Osteocyte (in vitro differentiated cells): ENCODE measurements at places on chromosomes 16 and 17.

DNA sequence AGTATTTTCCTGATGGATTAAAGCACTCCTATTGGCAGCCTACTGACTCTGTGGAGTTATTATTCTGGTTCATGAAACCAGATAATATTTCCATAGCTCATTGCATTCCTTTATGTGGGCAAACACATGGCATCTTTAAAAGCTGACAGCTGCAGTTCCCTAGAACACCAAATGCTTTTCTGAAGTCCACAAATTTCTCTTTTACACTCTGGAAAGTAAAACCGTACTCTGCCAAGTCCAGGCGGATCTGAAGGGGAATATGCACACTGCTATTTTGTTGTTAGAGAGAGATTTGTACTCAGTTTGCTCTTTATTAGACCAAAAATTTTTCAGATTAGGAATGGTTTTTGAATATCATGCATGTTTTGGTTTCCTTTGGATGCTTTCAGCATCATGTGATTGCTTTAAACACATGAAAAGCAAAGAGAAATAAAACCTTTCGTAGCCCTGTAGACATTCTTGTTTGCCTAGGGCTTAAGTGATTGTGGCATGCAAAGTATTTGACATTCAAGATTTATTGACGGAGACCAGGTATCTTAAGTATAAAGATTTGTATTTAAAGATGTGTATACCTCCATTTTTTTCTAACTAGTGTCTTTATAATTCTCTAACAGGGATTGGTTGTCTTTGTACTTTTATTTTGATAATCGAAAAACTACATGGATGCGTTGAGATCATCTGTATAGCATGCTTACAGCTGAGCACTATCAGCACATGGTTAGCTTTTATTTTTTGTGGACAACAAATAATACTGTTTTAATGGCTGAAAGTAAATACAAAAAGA lies 19.5 kb downstream of the SEC14L1 start:
- H3K27ac ChIP-seq = peak overlapping the region; percentile 82
- peaks cover 15% of the 10 kb centered on the region for H3K36me3 ChIP-seq
- H3K27me3 ChIP-seq = no peaks in the 10 kb centered on the region
- H3K4me3 ChIP-seq = peak overlapping the region; percentile 2
- no peak for DNase-seq

DNA sequence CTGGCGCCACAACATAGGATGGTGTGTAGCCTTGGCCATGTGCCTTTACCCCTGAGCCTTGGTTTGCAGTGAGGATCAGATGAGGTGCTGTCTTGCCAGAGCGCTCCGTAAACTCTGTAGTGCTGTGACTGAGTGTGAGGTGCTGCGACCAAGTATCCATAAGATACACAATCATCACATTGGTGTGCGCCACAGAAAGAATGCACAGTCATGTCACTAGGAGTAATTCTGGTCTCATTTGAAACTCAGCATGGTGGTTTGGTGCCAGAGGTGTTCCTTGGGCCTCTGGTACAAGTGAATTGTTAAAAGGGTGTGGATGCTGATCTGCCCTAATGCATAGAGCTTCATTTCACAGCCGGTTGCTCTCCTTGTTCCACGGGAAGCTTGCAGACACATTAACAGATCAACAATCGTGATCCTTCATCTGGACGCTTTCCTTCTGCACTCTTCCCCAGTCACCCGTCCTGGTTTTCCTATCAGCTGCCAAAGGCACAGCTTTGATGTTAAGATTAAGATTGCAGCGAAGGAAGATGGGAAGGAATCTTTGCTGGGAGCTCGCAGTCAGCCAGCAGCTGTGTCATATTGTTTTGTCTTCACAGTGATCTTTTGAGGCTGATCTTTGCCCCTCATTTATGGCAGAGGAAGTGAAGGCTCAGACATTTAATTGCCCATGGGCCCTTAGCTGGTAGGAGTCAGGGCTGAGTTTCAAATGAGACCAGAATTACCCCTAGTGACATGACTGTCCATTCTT lies 79.1 kb downstream of the KSR1 start:
- peaks cover 73% of the 10 kb centered on the region for H3K4me1 ChIP-seq
- H3K27me3 ChIP-seq = no peaks in the 10 kb centered on the region
- H3K36me3 ChIP-seq = no peaks in the 10 kb centered on the region
- H3K4me3 ChIP-seq = no peak overlapping the region
- H3K27ac ChIP-seq = peak overlapping the region; percentile 48

GRCh38 chr16:56525236-56525635 lies 5.4 kb upstream of the BBS2 start:
- no peak for DNase-seq
- H3K27me3 ChIP-seq = no peaks in the 10 kb centered on the region
- H3K36me3 ChIP-seq = no peaks in the 10 kb centered on the region

DNA sequence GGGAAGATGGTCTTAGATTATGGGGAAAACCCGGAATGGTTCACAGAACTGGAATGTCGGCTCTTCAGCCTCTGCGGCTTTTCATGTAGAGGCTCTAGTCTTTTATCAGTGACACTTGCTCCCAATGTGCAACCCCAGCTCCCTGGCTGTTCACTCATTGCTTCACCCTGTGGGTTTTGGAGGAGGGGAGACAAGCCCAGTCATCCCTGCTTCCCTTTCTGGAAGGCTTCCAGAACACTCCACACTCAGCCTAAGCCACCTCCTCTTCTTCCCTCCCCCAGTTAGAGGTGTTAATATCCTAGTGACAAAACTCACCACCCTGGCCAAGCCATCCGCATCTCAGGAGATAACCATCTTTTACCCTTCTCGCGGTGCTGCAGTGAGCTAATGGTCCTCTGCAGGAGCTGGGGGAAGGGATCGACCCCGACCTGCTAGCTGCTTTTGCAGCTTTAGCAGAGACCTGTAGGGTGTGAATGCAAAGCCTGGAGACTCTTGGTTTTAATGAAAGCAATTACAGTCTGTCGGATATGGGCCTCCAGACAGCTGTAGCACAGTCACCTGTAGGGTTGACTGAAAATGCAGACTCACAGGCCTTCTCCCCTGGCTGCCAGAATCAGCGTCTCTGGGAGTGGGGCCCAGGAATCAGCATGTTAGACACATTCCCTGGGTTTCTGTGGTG lies 24.3 kb upstream of the LASP1NB start:
- no peaks in the 10 kb centered on the region for H3K27me3 ChIP-seq
- no peak for DNase-seq
- peaks cover 37% of the 10 kb centered on the region for H3K36me3 ChIP-seq
- H3K4me3 ChIP-seq = no peak overlapping the region
